ENCODE measurements at places on chromosomes 4 and X.

DNA sequence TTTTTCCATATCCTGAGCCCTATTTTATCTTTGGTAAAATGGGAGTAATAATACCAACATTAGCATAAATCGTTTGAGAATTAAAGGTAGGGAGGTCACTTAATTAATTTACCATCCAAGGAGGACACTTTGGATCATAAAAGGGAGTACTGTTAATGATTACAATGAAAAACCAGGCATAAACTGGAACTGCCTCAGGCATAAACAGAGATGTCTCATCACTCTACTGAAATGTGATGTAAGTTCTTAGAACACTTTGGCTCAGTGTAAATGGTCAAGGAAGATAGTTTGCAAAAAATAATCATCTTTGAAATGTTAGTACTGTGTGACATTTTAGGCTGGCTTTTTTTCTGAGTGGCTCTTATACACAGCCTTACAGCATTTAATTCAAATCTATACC, 268.7 kb downstream of the SLC39A8 start:
- DNase-seq, result no peak

- DNase-seq, result peak; percentile 70
These were observed 149.5 kb downstream of the DHRSX start for GRCh38 chrX:2351321-2351720.

GRCh38 chr4:41452484-41453225, 85.3 kb upstream of the LIMCH1 start:
- DNase-seq, result no peak

- DNase-seq, result peak; percentile 39
These were observed 558.2 kb upstream of the DIPK2B start for GRCh38 chrX:45758738-45759397.

DNA sequence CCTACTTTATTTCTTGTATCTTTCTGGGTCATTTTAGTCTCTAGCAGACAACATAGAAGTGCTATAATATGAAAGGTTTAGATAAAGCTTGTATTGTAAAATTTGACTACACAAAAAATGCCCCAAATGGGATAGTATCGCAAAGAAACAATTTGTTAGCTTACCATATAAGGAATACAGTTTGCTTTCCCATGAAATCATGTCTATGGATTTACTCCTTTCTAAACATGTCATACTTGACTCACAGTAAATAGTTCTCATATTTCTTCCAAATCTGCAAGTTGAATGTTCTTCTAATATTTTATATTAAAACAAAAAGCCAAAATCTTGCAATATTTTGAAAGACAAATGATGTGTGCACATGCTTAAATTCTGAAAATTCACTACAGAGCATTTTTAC, 103.9 kb downstream of the PPA2 start:
- DNase-seq, result peak; percentile 2

GRCh38 chrX:15299941-15300851, 15.2 kb downstream of the ASB11 start:
- no peak for DNase-seq

DNA sequence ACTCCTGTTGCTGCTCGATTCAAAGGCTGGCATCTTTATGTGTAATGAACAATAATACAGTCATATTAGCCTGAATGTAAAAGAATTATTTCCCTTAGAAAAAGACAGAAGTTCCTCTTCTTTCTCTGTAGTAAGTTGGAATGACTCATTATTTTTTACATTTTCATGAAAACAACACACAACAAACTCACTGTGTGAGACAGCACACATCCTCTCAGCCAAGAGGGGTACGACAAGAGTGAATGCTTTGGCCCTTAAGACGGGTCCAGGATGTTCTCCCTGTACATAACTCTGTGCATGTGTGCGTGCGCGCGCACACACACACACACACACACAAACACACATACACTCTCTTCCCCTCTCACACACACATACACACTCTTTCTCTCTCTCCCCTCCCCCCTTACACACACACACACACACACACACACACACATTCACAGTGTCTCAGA, 72.8 kb downstream of the MANBA start:
- DNase-seq, result no peak

- no peak for DNase-seq
These were observed 26.7 kb upstream of the PDE5A start for GRCh38 chr4:119655111-119655837.

DNA sequence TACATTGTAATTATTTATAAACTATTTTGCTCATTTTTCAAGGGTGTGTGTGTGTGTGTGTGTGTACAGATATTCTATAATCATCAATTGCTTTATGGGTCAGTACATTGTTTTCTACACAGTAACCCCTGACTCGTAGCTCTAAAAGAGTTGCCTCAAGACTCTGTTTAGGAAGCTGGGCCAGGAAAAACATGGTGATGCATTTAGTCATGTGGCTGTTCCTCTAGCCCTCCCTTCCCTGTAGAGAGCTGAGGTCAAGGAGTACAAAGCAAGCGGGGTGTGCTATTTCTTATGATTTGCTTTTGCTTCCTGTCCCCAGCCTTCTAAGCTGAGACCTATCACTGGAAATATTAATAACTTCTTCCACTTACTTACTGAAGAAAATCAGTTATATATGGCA, 34.8 kb upstream of the SPANXD start:
- DNase-seq, result peak; percentile 22

DNA sequence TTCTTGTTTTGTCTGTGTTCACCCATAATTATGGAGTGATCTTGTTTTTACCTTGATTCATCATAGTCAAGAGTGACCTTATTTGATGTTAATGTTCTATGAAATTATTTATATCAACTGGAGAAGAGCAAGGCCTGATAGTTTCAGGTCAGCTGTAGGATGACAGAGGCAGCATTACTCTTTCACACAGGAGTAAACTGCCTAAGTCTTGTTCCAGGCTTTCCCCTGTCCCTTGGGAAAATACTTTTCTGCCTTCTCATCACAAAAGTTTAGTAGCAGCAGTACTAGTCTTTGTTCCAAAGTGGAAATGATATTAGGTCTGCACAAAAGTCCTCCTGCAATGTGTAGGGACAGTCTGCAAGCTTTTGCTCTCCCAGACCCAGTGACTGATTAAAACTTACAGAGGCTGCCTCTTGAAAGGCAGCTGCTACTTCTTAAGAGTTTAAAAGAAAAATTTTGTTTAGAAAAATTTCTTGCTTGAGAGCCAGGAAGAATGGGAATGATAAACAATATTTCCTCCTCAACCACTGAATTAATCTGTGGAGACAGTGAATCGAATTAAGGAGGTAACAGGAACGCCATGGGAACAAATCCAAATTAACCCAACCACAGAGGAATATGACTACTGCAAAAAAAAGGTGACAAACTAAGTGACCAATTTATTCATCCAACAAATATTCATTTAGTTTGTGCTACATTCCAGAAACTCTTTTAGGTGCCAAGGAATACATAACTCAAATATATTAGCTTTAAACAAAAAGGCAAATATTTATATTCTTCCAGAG, 991.4 kb upstream of the PABPC4L start:
- DNase-seq, result peak; percentile 59

DNA sequence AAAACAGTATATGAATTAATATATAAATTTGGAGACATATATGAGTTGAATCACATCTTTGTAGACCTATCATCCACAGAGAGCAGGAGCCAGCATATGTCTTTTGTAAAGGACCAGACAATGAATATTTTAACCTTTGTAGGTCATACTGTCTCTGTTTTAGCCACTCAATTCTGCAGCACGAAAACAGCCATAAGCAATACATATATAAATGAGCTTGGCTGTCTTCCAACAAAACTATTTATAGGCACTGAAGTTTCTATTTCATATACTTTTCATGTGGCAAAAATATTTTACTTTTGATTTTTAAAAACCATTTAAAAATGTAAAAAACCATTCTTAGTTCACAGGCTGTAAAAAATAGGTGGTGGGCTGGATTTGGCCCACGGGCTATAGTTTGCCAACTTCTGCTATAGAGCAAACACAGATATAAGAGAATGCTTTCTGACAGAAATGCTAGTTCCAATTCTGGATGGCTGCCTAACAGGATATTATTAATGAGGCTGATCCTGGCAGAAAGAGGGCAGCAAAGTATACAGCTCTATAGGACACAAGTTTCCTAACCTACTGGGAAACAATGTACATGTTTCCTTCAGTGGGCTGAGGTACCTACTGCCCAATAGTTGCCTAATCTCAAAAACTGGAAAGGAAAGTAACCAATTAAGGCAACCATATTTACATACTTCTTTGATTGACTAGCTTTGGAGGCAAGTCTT, 58.1 kb upstream of the UCP1 start:
- DNase-seq, result no peak

- DNase-seq, result no peak
These were observed 78.1 kb upstream of the DHRSX start for GRCh38 chrX:2578864-2579263.

GRCh38 chrX:11725631-11726442, 32.2 kb upstream of the MSL3 start:
- DNase-seq, result no peak

GRCh38 chr4:37815591-37815990, 10.9 kb upstream of the PGM2 start:
- no peak for DNase-seq

DNA sequence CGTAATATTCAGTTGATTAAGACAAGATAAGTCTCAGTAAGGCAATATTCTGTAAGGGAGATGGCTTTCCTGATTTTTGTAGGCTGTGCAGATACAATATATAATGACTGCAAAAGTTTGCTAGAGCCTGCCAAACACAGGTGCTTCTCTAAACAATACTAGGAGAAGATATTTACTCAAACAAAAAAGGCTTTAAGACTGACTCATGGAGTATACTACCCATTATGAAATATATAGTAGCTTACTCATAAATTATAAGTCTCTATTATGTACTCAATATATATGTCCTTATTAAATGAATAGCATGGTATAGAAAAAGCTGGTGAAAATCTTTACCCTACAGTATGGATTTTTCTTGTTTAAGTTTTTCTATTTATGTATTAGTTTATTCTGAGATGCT, 93.2 kb upstream of the IL15 start:
- no peak for DNase-seq

GRCh38 chr4:46124773-46125413, 1.0 kb upstream of the GABRG1 start:
- DNase-seq, result no peak

DNA sequence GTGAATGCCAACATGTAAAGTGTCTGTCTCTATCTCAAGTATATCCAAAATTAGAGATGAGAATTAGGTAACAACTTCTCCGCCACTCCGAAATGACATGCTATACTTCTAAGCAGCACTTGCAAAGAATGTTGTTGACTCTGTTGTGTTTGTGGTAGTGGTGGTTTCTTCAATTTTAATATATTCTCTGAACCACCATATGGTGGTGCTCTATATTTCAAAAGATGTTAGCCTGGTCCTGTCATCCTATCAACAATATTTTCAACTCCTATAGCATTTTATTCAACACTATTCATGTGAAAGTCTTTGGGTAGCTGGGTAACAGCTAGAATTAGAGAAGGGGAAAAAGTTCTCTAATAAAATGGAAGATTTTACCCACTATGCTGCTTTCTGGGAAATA, 1622.8 kb upstream of the IGFBP7 start:
- DNase-seq, result no peak

DNA sequence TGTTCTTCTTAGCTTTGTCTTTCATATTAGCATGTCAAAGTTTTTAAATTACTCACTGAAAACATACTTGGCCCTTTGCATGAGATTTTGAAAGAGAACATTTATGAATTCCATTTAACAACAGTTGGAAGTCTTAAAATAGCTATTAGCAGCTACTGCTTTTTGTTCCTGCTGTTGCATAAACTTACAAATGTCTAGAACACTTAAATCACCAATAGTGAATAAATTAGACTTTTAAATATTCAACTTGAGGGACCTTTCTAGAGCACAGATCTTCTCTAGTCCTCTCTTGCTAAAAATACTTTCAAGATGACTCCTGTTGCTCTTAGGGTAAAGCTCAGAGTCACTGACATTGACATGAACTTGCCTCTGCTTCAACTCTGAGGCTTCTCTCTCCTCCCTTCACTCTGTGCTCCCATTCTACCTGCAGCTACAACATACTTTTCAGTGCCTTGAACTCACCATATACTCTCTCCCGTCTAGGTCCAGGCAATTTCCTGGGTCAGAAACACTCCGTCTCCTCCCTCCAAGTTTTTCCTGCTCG, 15.8 kb upstream of the TXK start:
- no peak for DNase-seq

GRCh38 chr4:182143086-182143821, 99.9 kb upstream of the TENM3 start:
- DNase-seq, result peak; percentile 37

DNA sequence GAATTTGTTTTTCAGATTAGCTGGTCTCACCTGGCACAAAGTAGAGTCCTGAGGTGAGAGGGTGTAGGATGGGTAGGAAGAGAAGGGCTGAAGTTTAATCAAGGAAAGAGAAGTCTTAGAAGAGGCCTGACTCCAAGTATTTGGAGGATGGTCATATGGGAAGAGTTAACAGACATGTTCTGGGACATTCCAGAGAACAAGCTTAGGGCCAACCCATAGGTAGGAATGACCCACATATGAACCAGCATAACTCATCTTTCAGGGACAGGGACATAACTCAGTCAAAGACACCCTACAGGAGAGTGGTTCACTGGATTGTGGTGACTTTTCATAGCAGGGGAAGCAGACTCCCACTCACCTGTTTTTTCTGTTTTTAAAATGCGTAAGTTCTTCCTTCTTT, 27.9 kb upstream of the ANXA5 start:
- no peak for DNase-seq

GRCh38 chrX:120224388-120224787, 26.2 kb upstream of the ZBTB33 start:
- DNase-seq, result no peak

DNA sequence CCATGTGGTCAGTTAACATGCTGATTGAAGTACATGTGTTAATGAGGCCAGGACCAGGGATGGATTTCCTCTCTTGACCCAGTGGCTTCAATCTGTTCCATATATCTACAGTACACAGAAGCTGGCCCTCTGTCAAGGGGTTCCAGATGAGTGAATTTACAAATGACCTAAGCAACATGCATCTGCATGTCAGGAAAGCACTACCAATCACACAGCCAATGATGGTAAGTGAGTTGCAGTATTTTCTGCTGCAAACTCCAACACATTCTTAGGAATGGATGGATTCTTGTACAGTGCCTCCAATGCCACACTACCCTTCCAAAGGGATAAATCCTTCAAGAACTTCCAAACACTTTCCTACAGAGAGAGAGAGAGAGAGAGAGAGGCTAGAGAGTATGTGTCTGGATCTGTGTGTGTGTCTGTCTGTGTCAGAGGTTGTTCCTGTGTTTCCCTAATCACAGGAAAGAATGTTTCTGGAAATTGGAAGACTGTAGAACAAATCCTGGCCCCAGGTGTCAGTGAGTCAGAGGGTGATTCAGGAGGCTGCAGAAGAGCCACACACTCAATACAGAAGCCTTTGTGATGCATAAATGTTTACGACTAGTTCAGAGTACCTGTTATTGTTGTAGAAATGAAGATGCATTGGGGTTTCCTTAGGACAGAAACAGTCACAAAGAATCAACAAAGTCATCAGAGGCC, 107.5 kb downstream of the GUCY2F start:
- peak; percentile 7 for DNase-seq

GRCh38 chrX:40761762-40762161, 26.4 kb upstream of the MED14 start:
- no peak for DNase-seq

All from astrocyte (in vitro differentiated cells and primary cell).